ENCODE measurements at places on chromosomes 12 and 14.

GRCh38 chr14:60722357-60723115 is 1.6 kb downstream of the SIX4 start:
- DNase-seq: peak; percentile 62

- DNase-seq: no peak
Measured at GRCh38 chr14:93941293-93941910, 14.3 kb downstream of the FAM181A start.

DNA sequence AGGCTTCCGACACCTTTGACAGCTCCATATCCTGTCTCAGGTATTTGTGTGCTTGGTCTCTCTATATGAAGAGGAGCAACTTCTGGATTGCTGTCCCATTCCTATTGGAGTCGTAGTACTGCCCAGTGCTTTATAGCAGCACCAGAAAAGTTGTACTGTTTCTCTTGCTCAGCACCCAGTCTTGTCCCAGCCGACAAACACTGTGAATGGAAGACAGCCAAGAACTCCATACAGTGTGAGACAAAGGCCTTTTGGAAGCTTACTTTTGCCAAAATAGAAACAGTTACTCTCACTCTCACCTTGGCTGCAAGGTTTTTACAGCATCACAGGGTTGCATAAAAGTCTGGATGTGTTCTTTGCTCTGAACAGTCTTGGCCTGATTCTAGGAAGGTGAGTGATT is 105.3 kb downstream of the TGFB3 start:
- DNase-seq: no peak

- DNase-seq: peak; percentile 33
Measured at GRCh38 chr12:1289371-1290155, 298.5 kb downstream of the ERC1 start.

DNA sequence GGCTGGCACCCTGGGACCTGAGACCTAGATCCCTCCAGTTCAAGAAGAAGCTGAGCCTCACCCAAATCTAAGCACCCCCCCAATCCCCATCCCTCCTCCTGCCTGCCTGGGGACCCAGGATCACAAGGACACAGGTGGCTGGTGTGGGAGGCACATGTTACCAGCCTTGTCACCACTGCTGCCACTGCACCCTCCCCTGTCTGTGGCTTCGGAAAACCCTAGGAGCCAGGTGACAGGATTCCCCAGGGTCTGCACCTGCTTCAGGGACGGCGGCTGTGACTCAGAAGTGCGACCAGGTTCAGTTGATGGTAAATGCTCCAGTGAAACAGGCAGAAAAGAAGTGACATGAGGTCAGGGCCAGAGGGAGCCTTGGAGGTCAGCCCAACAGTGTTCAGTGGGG is 62.8 kb upstream of the FAM222A start:
- DNase-seq: no peak

- DNase-seq: peak; percentile 9
Measured at GRCh38 chr14:53108292-53109104, 44.6 kb downstream of the DDHD1 start.

Data from NB4 (cell line).